GM13976 (cell line): ENCODE measurements at places on chromosomes 5 and 9.

DNA sequence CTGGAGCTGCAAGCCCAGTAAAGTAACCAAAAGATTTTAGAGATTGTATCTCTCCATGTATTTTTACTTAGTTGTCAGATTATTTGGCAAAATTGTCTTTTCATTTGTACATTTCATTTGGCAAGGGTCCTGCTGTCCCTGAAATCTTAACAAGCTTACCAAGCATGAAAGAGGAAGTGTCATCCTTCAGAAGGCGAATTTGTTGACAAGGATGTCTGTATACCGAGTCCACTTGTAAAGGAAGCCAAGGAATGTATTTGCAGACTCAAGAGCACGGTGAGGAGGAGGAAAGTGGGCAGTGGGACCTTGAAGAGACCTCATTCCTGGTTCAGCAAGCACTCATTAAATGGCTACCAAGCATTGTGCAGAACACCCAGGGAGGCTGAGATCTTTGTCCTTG, 7.5 kb upstream of the OTULINL start:
- DNase-seq, result no peak

DNA sequence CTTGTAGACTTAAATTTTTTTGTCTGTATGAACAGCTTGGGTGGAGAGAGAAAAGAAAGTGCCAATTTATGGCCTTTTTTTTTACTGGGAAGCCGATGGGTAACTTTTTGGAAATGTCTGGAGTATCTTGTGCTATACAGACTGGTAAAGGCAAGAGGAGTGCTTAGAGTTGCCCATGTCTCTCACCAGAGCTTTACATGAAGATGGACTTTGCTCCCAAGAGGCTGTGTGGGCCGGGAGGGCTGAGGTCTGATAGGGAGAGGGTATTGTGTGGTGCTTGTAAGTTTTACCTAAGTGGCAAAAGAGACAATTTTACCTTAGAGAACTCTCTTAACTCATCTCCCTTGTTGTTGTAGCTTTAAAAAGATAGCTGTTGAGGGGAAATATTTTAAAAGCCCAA, 203.2 kb downstream of the SEMA6A start:
- no peak for DNase-seq

- no peak for DNase-seq
Observed at GRCh38 chr9:83186155-83186737, 123.3 kb upstream of the RASEF start.

DNA sequence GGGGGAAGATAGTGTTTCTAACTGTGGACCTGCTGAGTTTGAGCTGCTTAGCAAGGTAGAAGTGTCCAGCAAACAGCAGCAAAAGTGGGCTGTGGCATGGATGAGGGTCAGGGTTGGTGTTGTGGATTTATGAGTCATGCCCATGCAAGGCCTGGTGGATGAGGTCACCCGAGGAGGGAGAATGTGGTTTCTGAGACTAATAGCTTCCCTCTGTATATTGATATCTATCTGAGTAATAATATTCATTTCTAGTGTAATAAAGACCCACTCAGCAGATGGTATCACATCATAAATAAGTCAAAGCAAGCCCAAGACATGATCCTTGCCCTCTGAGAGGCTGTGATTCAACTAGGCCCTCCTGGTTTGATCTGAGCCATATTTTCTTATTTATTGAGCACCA, 597.8 kb upstream of the CLINT1 start:
- peak; percentile 31 for DNase-seq

GRCh38 chr9:6552033-6552432, 93.5 kb downstream of the GLDC start:
- DNase-seq, result no peak

DNA sequence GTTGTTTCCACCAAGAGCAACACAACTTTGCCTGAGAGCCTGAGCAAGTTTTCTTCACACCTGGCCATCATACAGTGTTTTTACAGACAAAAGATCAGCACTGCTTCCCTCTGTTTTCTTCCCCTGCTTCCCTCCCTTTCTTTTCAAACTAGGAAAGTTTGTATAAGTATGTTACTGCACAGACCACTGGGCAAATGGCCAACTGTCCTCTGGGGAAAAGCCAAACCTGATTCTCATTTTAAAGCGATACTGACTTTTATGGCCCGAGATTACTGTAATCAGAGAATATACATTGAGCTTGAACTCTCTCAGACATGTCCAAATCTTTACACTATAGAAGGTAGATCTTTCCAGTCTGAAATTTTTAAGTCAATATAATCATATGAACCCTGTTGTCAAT, 415.0 kb downstream of the NFIB start:
- no peak for DNase-seq

DNA sequence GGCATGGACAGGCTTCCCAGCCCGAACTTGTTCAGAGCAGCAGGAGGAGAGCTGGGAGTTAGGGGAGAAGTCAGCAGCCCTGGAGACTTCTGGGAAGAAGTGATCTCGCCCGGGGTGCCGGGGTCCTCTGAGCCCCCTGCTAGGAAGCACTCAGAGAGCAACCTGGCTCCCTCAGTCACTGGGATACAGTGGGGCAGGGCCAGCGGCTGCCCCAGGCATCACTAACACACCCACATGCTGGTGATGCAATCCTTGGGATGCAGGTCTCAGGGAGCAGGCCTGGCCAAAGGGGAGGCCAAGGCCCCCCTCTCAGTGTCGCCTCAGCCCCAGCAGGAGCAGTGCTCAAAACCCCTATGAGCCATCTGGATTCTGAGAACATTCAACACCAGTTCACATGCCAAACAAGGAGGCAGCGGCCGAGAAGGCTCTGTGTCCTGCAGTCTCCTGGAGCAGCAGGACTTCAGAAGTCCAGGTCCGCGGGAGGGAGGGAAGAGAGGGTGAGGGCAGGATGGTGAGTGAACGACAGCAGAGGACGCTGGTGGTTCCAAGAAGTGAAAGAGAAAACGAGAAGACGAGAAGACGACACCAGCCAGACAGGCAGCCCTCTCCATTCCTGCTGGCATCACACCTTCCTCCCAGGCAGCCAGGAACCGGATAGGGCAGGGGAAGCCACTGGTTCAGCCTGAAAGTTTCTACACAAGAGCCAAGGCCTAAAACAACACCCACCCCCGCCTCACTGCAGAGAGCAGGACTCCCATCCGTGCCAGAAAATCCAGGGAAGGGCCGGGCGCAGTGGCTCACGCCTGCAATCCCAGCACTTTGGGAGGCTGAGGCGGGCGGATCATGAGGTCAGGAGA, 2.3 kb downstream of the PNPLA7 start:
- DNase-seq, result no peak

GRCh38 chr9:70561786-70562395, 147.4 kb upstream of the KLF9 start:
- no peak for DNase-seq

DNA sequence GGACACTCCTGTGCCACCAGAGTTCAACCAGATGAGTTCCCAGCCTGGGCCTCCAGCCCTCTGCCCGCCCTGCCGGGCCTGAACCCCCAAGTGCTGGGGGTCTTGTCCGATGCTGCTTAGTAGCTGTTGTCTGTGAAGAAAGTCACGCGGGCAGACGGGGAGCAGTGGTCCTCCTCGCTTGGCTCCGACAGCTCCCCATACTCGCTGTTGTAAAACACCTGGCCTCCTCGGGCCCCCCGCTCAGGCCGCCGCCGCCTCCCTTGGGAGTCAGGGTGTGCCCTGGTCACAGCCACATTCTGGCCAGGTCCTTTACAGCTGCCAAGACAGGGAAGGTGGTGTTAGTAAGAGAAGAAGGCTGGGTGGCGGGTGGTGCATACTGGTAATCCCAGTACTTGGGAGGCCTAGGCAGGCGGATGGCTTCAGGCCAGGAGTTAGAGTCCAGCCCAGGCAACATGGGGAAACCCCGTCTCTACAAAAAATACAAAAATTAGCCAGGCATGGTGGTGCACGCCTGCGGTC, 11.8 kb upstream of the SCGB3A1 start:
- no peak for DNase-seq

DNA sequence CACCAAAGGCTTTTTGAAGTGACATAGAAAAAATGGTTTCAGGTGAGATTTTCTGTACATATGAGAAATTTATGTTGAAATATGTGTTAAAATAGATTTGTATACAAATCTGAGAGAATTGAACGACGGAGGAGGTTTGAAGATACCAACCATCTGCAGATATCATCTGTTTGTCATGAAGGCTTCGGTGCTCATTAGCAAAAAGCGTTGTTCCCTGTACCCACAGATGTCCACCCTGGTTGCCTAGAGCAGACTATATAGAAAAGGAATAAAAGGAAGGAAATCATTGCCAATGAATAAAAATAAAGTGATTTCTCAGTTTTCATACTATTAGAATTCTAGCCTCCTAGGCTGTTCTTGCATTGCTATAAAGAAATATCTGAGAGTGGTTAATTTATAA, 2262.8 kb upstream of the ACO1 start:
- no peak for DNase-seq

GRCh38 chr9:120863833-120864232, 13.2 kb downstream of the PHF19 start:
- no peak for DNase-seq

DNA sequence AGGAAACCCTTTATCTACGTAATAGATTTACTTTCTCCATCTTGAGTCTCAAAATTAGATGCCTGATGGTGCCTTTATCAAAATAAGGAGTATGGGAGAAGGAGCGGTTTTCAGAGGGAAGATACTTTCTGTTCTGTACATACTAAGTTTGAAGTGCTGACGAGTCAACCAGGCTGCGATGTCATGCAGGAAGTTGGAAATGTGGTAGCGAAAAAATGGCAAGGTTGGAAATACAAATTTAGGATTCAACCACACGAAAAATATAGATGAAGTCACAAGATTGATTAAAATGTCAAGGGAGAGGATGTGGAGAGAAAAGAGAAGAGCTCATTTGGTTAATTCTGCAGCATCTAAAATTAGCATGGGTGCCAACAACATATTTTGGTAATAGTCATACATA, 129.5 kb downstream of the FOXD1 start:
- DNase-seq, result no peak

- peak; percentile 73 for DNase-seq
Observed at GRCh38 chr5:134555890-134556311, 30.4 kb downstream of the JADE2 start.

DNA sequence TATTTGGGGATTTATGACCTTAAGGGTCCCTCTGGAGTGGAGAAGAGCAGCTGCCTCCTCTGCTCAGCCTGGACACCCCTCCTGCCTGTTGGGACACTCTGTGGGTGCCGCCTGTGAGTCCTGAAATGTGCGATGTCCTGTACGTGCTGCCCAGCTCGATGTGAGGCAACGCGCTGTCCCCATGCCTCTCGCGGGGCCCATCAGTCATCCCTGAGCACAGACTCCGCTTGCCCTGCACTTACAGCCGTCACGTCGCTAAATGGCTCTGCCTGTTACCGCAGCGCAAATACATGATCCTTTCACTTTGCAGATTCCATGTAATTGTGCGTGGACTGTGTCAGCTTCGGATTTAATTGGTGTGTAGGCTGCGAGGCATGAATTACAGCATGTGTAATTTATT, 27.1 kb downstream of the IRX4 start:
- DNase-seq, result no peak

DNA sequence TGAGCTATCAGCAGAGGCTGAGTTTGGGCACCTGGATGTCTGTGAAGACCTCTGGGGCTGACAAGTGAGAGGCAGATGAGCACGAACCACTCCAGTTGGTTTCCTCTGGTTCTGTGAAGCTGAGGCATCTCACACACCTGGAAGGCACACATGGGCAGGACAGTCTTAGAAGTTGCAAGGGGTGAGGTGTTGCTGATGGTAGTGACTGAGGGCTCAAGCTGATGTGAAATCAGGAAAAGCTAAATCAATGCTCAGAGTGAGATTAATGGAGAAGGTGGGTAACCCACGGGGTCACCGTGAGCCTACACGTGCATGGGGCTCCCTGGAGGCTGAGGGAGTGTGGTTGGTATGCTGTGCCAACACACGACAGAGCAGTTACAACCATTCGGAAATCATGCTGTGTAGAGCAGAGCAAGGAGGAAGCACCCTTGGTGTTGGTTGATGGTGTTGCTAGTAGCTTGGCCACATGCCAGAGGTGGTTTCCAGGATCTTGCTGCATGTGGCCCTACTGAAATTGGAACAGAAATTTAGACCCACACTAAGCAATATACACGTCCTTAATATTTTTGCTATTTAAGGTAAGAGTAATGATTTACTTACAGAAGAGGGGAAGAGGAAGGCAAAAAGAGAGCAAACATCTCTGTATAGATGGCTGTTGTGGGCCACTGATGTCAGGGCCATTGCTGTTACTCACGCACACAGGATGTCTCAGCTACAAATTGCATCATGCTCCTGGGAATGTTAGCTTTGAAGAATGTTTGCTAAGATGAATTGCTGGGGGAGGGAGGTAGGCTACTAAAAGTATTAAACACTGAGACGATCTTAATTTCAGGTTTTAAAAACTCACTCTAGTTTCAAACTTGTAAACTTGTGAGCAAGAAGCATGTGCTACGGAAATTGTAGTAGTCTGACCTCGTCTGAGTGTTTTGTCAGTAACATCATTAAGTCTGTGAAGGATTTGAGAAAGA, 170.5 kb downstream of the ARHGEF28 start:
- peak; percentile 18 for DNase-seq

GRCh38 chr5:170783498-170784247, at the start of gene GABRP:
Gene GABRP, plus strand, starts transcription at chr5:170783725. Its CDS starts 4,891 bp downstream, at chr5:170788616.
- DNase-seq, result no peak

- no peak for DNase-seq
Observed at GRCh38 chr9:136482046-136482792, 621 bp downstream of the SEC16A start.

GRCh38 chr5:58156973-58157701, 302.7 kb downstream of the PLK2 start:
- no peak for DNase-seq

DNA sequence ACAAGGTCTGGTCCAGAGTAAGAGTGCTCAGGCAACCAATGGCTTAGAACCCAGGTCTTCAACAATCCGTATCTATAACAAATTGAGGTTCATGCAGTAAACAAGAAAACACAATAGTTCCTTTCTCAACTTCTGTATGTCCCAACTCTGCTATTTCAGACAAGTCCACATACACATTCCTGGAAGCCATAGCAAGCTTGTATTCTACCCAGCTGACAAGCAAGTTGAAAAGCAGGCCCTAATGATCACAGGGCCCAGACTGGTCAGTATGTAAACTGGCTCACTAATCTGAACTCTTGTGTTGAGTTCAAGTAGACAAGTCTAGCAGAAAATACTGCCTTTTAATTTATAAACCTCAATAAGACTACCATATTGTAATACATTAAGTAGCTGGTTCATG, 26.9 kb downstream of the FNIP1 start:
- DNase-seq, result no peak

GRCh38 chr5:78649861-78650496, 1.4 kb upstream of the LHFPL2 start:
- DNase-seq, result no peak

- DNase-seq, result no peak
Observed at GRCh38 chr5:133290669-133291240, 238.9 kb downstream of the HSPA4 start.

- DNase-seq, result no peak
Observed at GRCh38 chr9:4997631-4998030, 12.6 kb downstream of the JAK2 start.

- no peak for DNase-seq
Observed at GRCh38 chr9:75909776-75910175, 19.3 kb downstream of the PCSK5 start.

DNA sequence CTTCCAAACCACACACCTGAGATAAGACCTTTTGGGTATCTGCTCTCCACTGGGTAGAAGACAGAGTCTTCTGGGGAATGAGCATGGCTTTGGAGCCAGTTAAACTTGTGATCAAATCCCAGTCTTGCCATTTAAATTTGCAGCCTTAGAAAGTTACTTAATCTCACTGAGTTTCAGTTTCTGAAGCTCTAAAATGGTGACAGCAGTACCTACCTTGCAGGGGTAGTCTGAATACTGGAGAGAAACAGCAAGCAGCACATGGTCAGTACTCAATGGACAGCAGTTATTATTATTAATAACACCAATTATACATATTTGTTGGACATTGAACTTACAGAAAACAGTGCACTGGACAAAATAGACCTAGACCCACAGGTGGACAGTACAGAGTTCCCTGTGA, 260.9 kb downstream of the MAN2A1 start:
- no peak for DNase-seq
